ENCODE measurements at places on chromosomes 7 and 10.

DNA sequence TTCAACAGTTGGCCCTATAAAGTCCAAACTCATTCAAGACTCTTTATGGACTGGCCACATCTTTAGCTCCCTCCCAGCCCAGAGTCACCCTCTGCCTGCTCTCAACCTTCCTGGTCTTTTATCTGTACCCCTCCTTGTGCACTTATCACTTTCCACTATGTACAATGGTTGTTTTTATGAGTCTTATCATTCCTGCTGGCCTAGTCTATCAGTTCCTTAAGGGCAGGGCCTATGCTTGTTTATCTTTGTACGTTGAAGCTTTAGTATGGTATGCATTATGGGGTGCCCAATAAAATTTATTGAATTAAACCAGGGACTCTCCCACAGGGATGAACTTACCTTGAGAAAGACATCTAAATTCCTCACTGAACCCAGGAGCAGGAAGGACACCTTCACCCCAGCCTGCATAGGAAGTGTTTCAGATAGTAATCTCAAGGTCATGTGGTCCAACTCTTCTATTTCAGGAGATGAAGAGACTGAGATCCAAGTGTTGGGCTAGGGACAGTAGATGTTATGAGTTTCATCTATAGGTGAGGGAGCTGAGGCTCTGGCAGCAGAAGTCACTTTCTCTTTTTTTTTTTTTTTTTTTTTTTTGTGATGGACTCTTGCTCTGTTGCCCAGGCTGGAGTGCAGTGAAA lies 13.3 kb upstream of the PDCD4 start:
- peak; percentile 74 for DNase-seq

GRCh38 chr10:6200734-6201515 lies 1.8 kb upstream of the PFKFB3 start:
- no peak for DNase-seq

- DNase-seq: no peak
Measured at GRCh38 chr10:50310560-50311174, 59.4 kb upstream of the ASAH2 start.

GRCh38 chr10:15795036-15795792 lies 65.1 kb downstream of the MINDY3 start:
- DNase-seq: no peak

- peak; percentile 28 for DNase-seq
Measured at GRCh38 chr10:5582736-5583135, 58.0 kb downstream of the CALML3 start.

DNA sequence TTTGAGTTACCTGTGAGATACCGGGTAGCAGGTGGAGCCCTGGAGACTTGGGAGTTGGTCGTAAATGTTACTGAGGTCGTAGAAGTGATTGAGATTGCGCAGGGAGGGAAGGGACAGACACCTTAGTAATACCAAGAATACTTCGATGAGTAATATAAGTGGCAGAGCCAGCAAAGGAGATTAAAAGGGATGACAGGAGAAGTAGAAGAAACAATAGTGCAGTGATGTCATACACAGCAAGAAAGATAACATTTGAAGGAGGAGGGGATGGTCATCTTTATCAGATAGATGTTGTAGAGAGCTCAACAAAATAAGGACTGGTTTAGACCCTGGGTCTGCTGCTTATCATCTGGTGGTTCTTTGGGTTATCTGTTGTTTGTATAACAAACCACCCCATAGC lies 5.0 kb downstream of the BCCIP start:
- no peak for DNase-seq

GRCh38 chr10:90857635-90858460 lies at the start of gene HTR7:
TSS of gene HTR7 (minus strand) at chr10:90858039. CDS start at chr10:90857671, 368 bp downstream.
- no peak for DNase-seq

GRCh38 chr7:3950249-3950648 lies 649.2 kb downstream of the SDK1 start:
- DNase-seq: no peak

GRCh38 chr10:70952401-70952800 lies 64.0 kb upstream of the PCBD1 start:
- DNase-seq: no peak

GRCh38 chr7:19001854-19002253 lies 115.6 kb downstream of the TWIST1 start:
- no peak for DNase-seq

DNA sequence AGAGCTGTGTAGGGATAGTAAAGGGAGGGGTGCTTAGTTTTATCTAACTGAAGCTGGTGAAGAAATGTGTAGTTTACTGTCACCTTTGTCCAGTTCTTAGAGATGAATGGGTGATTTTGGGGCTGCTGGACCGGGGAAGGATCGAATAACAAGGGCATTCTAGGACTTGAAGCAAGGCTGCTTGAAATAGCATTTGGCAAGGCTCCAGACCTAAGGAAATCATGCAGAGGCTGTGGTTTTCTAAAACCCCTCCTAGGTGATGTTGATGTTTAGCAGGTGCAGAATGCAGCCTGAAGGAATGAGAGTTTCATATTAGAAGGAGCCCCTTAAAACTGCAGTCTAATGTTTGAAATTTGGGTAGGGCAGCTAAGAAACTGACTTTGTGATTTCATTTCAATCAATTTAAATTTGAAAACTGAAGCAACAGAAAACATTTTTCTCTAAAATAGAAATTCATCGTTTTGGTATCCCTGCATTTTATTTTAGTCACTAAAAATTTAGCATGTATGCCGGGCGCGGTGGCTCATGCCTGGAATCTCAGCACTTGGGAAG lies 68.5 kb downstream of the TET1 start:
- no peak for DNase-seq

DNA sequence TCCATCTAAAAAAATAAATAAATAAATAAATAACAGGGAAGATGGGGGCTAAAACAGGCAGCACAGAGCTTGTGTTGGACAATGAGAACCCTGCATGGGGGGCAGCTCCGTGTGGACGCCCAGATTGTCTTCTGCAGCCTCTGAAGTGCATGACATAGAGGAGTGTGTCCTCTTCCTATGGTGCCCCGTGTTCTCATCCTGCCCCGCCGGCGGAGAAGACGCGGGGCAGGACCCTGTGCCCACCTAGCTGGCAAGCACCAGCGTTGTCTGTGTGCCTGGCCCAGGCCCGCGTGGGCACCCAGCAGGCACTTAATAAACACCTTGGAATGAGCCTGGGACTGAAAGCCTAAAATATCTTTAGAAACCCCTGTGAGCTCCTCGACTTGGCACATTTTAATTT lies 88.7 kb upstream of the DNAAF5 start:
- DNase-seq: no peak

- no peak for DNase-seq
Measured at GRCh38 chr10:21403256-21404015, 122.0 kb downstream of the SKIDA1 start.

- DNase-seq: peak; percentile 6
Measured at GRCh38 chr10:78931321-78932053, 137.3 kb upstream of the ZMIZ1 start.

- DNase-seq: peak; percentile 29
Measured at GRCh38 chr7:95794917-95795515, 22.7 kb downstream of the DYNC1I1 start.

GRCh38 chr10:36021096-36021495 lies 379.0 kb upstream of the FZD8 start:
- DNase-seq: no peak

DNA sequence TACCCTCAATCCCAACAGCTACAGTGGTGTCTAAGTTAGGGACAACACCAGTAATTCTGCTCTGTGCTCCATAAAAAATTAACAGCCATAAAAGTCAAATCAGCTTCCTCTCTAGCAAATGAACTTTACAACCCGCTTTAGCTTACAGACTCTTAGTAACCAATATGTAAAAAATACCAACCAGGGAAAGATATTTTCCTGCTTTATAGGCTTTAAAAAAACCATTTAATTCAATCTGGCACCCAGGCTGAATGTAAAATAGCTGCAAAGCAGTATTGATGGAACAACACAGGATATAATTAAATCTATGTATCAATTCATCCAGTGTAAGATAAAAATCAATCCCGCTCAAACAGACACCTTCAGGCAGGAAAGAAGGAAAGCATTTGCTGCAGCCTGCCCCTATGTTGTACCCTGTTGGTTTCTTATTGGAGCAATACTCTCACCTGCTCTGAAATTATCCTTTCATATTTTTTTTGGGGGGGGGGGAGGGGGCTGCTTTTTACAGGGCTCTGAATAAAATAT lies 98.6 kb downstream of the NXPH1 start:
- no peak for DNase-seq

- DNase-seq: no peak
Measured at GRCh38 chr7:141220263-141220880, 146.5 kb downstream of the TMEM178B start.

DNA sequence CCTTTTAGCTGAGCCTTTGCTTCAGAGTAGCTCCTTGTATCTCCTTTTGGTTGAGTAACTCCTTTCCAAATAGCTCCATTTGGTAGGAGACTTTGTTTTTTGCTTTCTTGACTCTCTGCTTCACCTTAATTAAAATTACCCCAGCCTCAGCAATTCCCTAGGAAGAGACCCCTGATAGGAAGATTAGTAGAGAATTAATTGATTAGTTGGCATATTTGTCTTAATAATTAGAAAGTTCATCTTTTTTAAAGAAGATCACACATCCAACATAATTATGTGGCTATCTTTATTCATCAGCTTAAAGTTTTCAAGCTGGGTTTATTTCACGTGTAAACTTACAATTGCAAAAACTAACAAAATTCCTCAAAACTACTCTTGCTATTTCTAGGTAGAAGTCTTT lies 119.1 kb downstream of the LRRN3 start:
- no peak for DNase-seq

DNA sequence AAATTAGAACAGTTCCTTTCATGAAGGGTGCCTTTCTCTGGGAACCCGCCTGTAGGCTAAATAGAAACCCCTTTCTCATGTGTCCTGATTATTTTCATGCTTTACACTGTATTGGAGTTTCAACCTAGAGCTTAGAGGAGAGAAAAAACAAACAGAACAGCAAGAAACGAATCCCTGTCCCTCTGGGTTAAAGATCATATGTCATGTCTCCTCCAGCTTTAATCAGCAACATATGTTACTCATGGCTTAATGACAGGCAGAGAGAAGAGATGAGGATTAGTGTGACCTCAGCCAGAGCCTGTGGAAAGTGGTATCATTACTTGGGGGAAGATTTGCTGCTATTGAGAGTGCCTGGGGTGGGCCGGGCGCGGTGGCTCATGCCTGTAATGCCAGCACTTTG lies 32.1 kb downstream of the CRCP start:
- DNase-seq: no peak

DNA sequence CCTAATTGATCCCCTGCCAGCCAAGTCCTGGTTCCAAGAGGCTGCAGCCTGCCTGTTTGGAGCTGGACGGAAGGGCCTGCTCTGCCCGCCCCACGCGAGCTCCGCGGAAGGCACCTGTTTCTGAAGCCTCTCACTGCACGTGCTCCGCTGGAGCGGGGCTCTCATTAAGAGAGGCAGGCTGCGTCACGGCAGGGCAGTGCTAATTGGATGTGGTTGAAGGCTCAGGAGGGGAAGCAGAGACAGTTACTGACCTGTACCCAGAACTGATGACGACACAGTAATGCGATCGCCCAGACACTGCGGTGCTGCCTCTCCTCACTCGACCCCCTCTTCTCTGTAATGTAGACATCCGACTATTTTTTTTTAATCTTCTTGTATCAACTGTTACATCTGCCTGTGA lies 411.1 kb upstream of the MGMT start:
- DNase-seq: no peak

- DNase-seq: peak; percentile 11
Measured at GRCh38 chr10:111128331-111129180, 51.7 kb downstream of the ADRA2A start.

GRCh38 chr7:151367284-151367683 lies 25.7 kb downstream of the NUB1 start:
- no peak for DNase-seq

GRCh38 chr7:102875700-102876295 lies 37.0 kb upstream of the LRRC17 start:
- DNase-seq: peak; percentile 99

DNA sequence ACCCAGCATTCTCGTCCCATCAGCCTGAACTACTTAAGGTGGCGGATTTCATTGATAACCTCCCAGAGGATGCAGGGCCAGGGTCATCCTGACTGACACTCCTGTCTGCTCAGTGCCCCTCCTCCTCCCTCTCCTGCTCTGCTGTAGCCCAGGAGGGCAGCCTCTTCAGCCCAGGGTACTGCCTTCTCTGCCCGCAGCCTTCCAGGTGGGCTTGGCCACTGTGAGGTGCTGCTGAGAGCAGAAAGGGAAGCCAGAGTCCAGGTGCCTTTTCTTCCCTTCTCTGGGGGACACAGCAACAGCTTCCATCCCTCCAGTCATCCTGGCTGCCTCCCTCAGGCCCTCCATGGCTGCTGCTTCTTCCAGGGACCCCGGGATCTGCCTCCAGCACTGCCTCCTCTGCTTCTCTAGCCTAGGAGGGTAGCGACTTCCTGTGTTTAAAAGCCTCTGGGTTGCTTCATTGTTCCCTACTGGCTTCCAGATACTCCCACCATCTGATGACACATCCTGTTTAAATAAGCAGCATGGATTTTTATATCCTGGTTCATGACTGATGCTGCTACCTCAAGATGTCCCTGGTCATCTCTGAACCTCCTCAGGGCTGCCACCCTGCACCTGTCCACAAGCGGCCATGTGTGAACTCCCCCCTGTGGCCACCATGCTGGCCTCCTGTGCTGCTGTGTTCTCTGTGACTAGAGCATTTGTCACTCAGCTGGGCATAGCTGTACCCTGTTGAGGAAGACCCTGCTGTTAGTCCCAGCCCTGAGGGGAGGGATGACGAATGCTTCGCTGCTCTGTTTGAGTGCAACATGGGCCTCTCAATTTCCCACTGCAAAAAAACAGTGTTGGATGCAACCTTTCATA lies 55.8 kb downstream of the AKR1C4 start:
- DNase-seq: no peak

DNA sequence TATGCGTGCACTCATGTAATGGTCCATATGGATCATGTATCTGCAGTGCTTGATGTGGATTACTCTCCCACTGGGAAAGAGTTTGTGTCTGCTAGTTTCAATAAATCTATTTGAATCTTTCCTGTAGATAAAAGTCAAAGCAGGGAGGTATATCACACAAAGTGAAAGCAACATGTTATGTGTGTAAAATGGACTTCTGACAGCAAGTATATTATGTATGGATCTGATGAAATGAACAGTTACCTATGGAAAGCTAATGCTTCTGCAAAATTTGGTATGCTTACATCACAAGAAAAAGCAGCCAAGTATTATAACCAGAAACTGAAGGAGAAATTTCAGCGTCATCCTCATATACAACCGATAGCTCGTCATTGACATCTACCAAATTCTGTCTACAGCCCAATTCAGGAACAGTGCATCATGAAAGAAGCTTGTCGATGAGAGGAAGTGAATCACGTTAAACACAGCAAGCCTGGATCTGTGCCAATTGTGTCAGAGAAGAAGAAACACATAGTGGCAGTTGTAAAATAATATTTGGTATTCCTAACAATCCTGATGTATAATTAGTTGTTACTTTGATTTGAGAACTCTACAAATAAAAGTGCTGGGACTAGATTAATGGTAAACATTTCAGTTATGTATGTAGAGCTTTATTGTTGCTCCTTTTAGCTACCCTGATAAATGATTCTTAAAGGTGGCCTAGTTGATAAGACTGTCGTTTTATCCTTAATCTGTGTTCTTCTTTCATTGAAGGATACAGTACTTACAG lies 14.2 kb upstream of the SYPL1 start:
- peak; percentile 66 for DNase-seq

Measured in LoVo (cell line).